Stimulated activated CD8-positive, alpha-beta memory T cell treated with anti-CD3 and anti-CD28 coated beads, Interleukin-7, amount 100 ng/mL, for 1 hour (primary cell): ENCODE measurements at places on chromosomes 1 and 21.

DNA sequence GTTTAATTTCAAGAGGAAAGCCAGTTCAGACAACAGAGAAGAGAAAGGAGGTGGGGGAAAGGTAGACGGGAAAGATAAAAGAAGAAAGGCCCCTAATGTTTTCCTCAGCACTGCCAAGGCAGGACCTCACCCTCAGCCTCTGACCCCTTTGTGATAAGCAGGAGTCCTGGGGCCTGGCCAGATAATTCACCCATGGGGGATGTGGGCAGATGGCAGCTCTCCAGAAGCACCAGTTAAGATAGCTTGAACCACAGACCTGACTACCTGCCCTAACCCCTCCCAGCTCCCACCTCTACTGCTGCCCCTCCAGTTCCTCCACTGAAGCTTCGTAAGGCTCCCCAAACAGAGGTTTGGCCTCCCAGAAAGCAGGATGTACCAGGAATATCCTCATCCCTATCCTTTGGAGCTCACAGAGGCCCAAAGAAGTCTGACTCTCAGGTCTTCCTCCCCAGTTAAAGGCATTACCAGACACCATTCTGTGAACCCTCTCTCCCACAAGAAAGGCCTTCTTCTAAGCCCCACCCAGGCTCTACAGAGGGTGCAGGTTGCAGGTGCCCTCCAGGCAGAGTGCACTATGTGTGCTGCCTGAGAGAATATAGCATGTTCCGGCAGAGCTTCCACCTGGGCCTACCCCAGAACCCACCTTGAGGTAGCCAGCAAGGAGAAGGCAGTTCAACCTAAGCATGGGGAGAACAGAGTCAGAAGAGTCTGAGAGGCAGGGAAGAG is 9.2 kb upstream of the SNAPIN start:
- DNase-seq, result no peak

- no peak for DNase-seq
Observed at GRCh38 chr1:95007687-95008086, 65.1 kb downstream of the ALG14 start.

DNA sequence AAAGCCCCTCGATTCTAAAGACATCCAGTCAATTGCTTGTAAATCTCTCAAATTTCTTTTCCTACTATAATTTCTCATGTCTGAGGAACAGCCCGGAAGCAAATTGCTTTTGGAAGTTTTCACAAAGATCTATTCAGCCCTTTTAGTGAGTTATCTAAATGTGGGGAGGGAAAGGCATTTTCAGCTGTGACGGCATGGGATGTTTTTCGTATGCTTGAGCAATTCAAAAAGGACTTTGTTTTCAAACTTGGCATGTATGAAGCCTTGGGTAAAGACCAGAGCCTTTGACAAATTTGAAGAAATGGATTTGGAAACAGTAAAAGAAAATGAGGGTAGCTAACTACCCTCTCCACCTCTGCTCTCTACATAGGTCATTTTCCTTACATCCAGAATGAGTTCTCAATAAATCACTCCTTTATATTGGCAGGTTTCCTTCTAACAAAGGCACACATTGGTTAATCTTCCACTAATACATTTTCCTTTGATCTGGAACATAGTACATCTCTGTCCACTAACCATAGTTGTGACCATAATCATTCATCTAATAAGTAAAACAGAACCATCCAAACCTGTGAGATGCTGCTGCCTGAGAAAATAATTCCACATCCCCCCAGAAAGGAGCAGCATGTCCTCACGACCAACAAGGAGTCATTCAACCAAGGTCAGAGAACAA is 66.1 kb upstream of the ADAM30 start:
- no peak for DNase-seq

DNA sequence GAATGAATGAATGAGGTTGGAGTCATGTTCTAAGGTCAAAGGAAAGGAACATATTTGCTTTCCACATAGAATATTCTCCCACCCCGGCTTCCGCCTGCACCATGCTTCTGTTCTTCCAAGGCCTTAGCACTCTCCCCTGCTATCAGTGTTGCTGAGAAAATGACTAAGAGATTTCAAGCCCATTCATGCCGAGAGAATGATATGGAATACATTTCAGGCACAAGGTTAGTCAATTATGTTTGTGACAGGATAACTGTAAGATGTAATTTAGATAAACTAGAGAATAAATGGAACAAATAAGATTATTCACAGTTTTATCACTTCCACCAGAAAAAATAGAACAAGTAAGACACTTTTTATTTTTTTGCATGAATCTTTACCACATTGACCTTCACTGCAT is 122.6 kb downstream of the PLD5 start:
- no peak for DNase-seq

GRCh38 chr1:150695561-150695960 is 1.4 kb downstream of the GOLPH3L start:
- no peak for DNase-seq

DNA sequence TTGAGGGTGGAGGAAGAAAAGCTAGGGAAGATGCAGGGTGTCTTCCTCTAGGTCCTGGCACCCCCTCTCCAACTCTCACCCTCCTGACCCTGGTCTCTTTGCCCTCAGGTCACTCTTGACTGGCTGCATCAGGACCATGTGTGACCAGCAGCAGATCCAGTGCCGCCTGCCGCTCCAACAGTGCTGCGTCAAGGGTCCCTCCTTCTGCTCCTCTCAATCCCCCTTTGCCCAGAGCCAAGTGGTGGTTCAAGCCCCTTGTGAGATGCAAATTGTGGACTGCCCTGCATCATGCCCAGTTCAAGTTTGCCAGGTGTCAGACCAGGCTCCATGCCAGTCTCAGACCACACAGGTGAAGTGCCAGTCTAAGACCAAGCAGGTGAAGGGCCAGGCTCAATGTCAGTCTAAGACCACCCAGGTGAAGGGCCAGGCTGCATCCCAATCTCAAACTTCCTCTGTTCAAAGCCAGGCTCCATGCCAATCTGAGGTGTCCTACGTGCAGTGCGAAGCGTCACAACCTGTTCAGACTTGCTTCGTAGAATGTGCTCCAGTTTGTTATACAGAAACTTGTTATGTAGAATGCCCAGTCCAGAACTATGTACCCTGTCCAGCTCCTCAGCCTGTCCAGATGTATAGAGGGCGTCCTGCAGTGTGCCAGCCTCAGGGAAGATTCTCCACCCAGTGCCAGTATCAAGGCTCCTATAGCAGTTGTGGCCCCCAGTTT is 1.8 kb downstream of the KPRP start:
- no peak for DNase-seq

GRCh38 chr21:16302851-16303282 is 573.1 kb downstream of the USP25 start:
- no peak for DNase-seq

- no peak for DNase-seq
Observed at GRCh38 chr1:59481881-59482505, 185.1 kb downstream of the FGGY start.

DNA sequence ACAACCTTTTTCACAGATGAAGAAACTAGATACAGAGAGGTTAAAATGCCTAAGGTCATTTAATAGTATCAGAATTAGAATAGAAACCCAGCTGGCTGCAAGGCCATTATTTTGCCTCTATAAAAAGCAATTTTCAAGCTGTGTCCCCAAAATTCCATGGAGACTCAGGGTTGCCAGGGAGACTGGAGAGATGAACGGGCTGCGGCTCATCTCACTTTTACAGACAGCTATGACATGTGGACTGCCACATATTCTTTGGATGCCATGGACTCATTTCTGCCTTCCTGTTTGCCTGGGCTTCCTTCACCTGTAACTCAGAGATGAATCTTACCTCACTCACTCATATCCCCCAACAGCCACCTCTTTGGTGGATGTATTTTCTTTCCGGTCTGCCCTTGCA is 17.0 kb downstream of the TOR1AIP2 start:
- no peak for DNase-seq
